ENCODE measurements at places on chromosomes 6 and 20.

DNA sequence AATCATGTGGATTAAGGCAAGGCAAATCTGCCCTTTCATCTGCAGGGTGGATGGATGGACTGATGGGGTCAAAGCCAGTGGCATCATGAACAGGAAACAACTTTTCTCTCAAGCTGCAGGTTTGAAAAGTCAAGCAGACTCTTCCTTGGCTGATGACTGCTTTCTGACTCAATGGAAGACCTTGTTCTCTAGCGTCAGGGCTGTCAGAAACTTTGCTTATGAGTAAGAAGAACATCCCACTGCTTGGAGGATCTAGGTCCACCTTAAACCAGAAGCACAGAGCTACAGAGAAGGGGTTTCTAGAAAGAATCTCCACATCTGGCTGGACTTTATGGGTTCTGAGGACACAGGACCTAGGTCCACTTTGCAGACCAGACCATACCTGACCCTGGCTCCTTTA lies 36.3 kb upstream of the CST5 start:
- DNase-seq: no peak

DNA sequence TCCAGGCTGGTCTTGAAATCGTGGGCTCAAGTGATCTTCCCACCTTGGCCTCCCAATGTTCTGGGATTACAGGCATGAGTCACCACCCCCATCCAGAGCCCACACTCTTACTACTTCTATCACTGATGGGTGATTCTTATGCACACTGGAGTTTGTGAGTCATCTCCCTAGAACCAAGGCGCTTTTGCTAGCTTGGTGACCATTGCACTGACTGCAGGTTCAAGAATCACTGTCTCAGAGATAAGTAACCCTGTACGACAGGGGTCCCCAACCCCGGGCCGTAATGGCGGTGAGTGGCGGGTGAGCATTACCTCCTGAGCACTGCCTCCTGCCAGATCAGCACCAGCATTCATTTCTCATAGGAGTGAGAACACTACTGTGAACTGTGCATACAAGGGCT lies 118.8 kb downstream of the MAP3K7 start:
- no peak for DNase-seq

- no peak for DNase-seq
Observed at GRCh38 chr6:93242049-93242448, 177.3 kb downstream of the EPHA7 start.

DNA sequence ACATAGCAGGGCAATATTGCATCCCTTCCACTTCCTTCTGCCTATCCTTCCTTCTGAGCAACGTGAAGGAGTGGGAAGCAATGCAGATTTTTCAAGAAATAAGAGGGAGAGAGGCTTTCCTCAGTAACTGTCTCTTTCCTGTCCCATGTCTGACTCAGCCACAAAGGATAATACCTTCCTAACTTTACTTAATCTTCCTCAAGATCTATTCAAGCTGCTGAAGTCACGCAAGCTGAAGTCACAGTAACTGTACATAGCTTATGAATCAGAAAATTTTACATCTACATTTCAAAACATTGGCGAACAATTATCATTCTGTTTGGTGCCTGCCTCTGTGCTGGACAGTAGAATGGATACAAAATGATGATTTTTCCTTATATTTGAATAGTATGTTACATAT lies 86.4 kb upstream of the POU3F2 start:
- no peak for DNase-seq

- DNase-seq: no peak
Observed at GRCh38 chr20:35369804-35370203, 42.0 kb downstream of the UQCC1 start.

GRCh38 chr6:2741756-2742155 lies 9.0 kb downstream of the MYLK4 start:
- DNase-seq: no peak

DNA sequence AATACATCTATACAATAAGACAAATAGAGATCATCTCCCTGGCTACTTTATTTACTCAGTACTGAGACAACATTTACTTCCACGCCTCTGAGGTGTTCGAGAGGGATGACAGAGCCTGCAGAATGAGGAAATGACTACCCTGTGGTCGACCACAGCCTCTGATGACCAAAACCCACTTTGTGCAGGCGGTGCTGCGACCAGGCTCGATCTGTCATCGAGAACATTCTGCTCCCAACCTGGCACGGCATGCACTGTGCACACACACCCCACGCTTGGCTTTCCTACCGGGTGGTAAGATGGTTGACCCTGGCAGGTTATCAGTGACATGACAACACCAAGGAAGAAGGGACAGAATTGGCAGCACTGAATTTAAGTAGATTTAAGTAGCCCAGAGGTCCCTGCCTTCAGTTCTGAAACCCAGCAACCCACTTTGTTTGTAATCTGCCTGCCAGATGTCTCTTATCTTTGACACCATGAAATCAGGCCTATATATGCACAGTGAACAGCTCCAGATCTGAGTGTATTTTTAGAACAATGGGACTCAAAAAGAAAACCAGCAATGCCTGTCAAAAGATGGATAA lies 42.6 kb downstream of the TTI1 start:
- DNase-seq: peak; percentile 3

Measured in activated CD4-positive, alpha-beta T cell treated with anti-CD3 and anti-CD28 coated beads, Interleukin-2, amount 50 U/mL, for 4 hours (primary cell).